ENCODE measurements at places on chromosomes 12 and 14. TPM values are rescaled to one million over a fixed set of nuclear protein-coding genes. Genes with fewer than 3 reads are reported as not detected.

DNA sequence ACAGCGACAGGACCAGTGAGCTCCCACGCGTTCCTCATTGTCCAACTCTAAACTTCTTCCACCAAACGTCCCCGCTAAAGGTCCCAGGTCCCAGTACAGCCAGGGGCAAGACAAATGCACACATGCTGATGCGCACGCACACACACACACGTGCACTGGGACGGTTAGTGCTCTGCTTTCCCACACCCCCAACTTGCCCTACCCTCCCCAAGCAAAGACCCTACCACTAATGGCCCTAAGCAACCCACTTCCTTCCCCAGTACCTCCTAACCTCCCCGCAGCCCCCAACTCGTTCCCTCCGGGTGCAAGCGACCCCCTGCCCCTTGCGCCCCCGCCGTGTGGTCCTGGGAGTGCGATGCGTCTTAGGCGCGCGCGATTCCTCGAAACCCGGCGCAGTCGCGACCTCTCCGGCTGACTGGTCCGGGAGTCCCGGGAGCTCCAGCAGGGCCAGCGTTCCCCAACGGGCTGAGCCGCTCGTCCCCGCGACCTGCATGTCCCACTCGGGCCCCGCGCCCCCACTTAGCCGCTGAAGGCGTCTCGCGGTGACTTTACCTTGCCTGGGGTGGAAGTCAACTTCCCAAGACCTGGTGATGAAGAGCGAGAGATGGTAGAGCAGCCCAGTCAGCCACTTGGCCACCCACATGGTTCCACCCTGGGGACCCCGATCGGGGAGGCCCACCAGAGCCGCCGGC, 578 bp downstream of the ADAMTS20 start:
- H3K27me3 ChIP-seq: no peaks in the 10 kb centered on the region
- DNase-seq: no peak
- H3K27ac ChIP-seq: no peak overlapping the region
- no peaks in the 10 kb centered on the region for H3K4me1 ChIP-seq
- H3K36me3 ChIP-seq: no peaks in the 10 kb centered on the region
- no peak overlapping the region for H3K4me3 ChIP-seq

DNA sequence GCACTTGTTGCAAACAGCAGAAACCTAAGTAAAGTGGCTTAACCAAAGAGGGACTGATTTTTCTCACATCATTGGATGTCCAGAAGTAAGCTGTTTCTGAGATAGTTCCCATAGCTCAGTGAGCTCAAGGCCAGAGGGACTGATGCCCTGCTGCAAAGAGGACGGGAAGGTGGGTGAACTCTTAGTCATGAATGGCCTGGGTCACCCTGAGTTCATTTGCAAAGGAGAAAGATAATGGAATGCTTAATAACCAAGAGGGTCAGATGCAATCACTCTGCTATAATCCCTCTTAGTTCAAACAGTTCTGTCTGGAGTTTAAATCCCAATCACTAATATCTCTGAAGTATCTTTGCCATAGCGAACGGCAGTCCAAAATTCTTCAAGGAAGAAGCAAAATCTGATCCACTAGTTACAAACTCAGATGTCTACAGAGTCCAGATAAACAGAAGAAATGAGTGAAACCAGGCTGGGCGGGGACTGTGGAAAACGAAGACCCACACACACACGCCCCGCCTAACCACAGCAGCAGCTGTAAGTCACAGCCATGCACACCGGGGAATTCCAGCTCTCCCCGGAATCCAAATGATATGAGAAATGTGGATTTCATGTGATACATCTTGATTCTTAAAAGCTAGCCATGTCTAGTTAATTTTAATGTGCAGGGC, 289.5 kb downstream of the TMEM132D start:
- no peak for DNase-seq

- peaks cover 11% of the 10 kb centered on the region for H3K4me1 ChIP-seq
- no peaks in the 10 kb centered on the region for H3K36me3 ChIP-seq
- H3K4me3 ChIP-seq: no peak overlapping the region
- H3K27me3 ChIP-seq: no peaks in the 10 kb centered on the region
- H3K27ac ChIP-seq: no peak overlapping the region
Observed at GRCh38 chr14:95146079-95146771, 11.1 kb downstream of the DICER1 start.

- H3K4me3 ChIP-seq: no peak overlapping the region
- H3K36me3 ChIP-seq: no peaks in the 10 kb centered on the region
- no peaks in the 10 kb centered on the region for H3K27me3 ChIP-seq
- H3K4me1 ChIP-seq: no peaks in the 10 kb centered on the region
Observed at GRCh38 chr14:22547313-22547947, 41.6 kb downstream of the DAD1 start.

DNA sequence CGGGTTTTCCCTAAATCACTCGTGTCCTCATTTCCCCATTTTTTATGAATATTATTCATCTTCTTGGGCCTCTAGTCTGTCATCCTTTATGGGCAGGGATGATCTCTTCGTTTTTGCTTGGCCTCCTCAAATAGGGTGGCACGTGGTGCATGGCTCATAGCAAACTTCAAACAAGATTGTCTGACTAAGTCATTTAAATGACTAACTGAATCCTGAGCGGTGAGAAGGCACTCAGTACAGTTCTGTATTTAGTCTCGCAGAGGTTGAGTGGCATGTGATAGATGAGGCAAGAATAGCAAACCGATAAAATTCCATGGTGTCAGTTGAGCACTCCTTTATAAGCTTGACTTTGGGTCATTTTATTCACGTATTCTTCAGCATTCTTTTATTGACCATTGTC, 5.7 kb upstream of the JDP2 start:
- H3K27me3 ChIP-seq: no peaks in the 10 kb centered on the region
- peak; percentile 58 for DNase-seq
- no peak overlapping the region for H3K4me3 ChIP-seq
- H3K27ac ChIP-seq: no peak overlapping the region
- peaks cover 3% of the 10 kb centered on the region for H3K4me1 ChIP-seq

DNA sequence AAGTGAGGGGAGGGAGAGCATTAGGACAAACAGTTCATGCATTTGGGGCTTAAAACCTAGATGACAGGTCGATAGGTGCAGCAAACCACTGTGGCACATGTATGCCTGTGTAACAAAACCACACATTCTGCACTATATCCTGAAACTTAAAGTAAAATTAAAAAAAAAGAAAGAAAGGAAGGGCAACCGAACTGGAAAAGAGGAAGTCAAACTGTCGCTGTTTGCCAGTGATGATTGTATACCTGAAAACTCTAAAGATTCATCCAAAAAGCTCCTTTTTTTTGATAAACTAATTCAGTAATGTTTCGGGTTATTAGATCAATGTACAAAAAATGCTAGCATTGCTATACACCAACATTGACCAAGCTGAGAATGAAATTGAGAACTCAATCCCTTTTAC, 259.0 kb upstream of the ALG10 start:
- no peaks in the 10 kb centered on the region for H3K27me3 ChIP-seq
- no peak overlapping the region for H3K27ac ChIP-seq
- no peak overlapping the region for H3K4me3 ChIP-seq

GRCh38 chr12:72057330-72057914, 118.8 kb downstream of the TPH2 start:
- H3K4me1 ChIP-seq: no peaks in the 10 kb centered on the region
- no peak for DNase-seq
- no peak overlapping the region for H3K4me3 ChIP-seq

DNA sequence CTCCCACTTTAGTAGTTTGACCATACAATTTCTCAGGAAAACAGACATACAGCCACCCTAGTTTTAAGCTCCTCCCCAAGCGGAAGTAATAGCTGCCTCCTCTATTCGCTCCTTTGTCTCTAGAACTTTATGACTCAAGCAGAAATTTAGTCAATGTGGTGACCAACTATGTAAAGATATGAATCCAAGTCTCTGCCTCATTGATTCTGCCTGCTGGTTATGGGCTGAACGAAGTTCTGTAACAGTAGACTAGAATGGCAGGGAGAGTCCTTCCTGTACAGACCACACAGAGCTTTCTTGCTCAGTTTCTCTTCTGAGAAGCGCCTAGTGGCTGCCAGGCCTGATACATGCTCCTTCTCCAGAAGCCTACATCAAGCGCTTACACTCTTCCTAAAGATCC, 19.1 kb downstream of the KICS2 start:
- DNase-seq: no peak
- H3K27ac ChIP-seq: no peak overlapping the region
- H3K4me3 ChIP-seq: no peak overlapping the region

GRCh38 chr14:101790232-101790631, 28.7 kb downstream of the PPP2R5C start:
- H3K4me1 ChIP-seq: no peaks in the 10 kb centered on the region
- H3K27ac ChIP-seq: no peak overlapping the region
- DNase-seq: no peak
- H3K36me3 ChIP-seq: no peaks in the 10 kb centered on the region

DNA sequence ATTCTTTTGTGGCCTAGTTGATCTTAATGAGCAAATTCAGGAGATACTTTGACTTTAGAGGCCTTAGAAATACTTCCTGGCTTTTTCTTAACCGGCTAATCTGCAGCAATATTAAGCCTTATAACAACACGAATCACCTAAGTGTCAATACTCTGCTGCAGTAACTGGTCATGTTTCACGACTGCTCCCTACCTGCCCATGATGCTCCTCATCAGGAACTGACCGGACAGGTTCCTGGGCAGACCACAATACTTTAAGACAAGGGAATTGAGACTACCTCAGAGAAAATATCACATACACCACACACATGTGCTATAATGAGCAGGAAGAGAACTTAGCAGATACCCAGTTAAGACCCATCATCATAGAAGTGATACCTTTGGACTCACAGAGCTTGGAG, 211.9 kb upstream of the BMP4 start:
- H3K4me3 ChIP-seq: no peak overlapping the region
- H3K27ac ChIP-seq: no peak overlapping the region
- H3K4me1 ChIP-seq: no peaks in the 10 kb centered on the region
- H3K36me3 ChIP-seq: no peaks in the 10 kb centered on the region

- H3K27me3 ChIP-seq: no peaks in the 10 kb centered on the region
- H3K4me3 ChIP-seq: no peak overlapping the region
- H3K4me1 ChIP-seq: no peaks in the 10 kb centered on the region
- H3K27ac ChIP-seq: no peak overlapping the region
Observed at GRCh38 chr14:77979666-77980351, 179.9 kb downstream of the ADCK1 start.

DNA sequence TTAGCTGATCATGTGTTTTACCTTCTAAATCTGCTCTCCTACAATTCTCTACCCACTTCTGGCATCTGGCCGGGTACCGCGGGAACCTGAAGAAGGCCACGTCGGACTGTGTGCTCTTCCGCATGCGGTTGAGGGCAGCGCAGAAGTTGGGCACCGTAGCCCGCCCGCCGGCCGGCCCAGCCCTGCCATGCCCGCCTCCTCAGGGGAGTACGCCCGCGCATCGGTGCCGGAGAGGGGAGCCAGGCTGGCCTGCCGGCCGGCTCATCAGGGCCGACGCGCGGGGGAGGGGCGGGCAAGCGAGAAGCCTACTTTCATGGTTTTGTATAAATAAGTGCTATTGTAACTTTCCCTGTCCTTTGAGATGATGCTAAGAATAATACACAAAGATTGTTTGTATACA, 19.9 kb upstream of the ADAMTS20 start:
- H3K4me1 ChIP-seq: no peaks in the 10 kb centered on the region
- H3K36me3 ChIP-seq: no peaks in the 10 kb centered on the region
- no peak overlapping the region for H3K4me3 ChIP-seq
- no peak overlapping the region for H3K27ac ChIP-seq
- H3K27me3 ChIP-seq: no peaks in the 10 kb centered on the region
- no peak for DNase-seq

DNA sequence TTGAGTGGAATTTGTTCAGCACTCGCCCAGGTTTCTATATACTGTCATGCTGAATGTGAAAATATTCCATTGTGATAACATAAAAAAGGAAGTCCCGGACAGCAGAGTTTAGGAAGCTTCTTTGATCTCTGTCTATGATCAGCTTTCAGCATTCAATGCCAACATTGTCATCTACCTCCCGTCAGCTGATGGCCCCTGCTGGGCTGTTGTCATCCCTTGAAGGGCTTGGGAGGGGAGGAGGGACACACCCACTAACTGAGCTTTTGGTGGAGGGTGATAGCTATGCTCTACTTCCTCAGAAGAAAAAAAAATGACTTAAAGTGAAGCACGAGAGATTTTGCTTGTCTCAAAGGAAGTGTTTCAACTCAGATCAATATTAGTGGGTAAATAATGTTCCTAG, 4.7 kb upstream of the KRT77 start:
- H3K4me3 ChIP-seq: no peak overlapping the region
- H3K36me3 ChIP-seq: no peaks in the 10 kb centered on the region
- H3K27me3 ChIP-seq: peaks cover 7% of the 10 kb centered on the region
- DNase-seq: no peak
- H3K27ac ChIP-seq: no peak overlapping the region

- DNase-seq: no peak
- H3K4me1 ChIP-seq: no peaks in the 10 kb centered on the region
Observed at GRCh38 chr12:116922194-116922897, 11.6 kb downstream of the FBXW8 start.

GRCh38 chr12:6321905-6322304, 11.4 kb downstream of the PLEKHG6 start:
- DNase-seq: no peak
- peak overlapping the region; percentile 82 for H3K27ac ChIP-seq
- no peak overlapping the region for H3K4me3 ChIP-seq

DNA sequence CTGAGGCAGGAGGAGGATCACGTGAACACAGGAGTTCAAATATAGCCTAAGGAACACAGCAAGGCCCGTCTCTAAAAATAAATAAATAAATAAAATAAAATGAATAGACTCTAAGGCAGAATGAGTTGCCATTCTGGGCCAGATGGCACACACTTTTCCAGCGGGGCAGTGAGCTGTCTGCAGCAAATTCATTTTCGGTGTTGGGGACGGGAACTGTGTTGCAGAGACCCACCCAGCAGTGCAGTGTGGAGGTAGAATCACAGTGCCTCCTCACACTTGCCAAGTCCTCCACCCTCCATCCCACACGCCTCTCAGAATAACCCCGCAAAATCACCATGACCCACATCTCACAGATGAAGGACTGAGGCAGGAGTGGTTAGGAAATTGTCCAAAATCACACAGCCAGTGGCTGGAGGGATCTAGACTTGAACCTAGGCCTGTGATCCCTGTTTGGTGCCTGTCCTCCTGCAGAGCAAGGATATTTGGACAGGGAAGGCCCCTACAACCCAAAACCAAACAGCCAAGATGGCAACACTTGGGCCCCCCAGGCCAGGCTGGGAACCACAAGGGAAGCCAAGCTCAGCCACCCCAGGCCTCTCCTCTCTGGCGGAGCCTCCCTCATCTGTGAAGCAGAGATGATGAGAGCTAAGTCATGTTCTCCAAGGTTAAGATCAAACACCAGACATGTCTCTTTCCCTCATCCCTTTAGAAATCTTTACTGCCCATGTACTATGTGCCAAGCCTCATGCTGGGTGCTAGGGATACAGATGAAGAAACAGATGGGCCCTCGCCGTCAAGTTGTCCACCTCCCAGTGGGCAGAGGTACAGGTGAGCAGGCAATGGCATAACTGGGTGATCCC, 152.7 kb downstream of the DPF3 start:
- H3K27me3 ChIP-seq: no peaks in the 10 kb centered on the region
- H3K27ac ChIP-seq: no peak overlapping the region
- no peaks in the 10 kb centered on the region for H3K36me3 ChIP-seq
- H3K4me3 ChIP-seq: no peak overlapping the region
- H3K4me1 ChIP-seq: no peaks in the 10 kb centered on the region

RNASE3 gene
- total RNA-seq: not detected

SLC17A8 gene
- not detected for total RNA-seq

RASSF8 gene
- total RNA-seq: 103 TPM

KRT85 gene
- total RNA-seq: not detected

ESR2 gene
- total RNA-seq: not detected

CACNA1C gene
- 0.03 TPM for total RNA-seq

C3AR1 gene
- not detected for total RNA-seq

NPAS3 gene
- 0.23 TPM for total RNA-seq

All from Panc1 (cell line).